RPMI8226 (cell line): ENCODE measurements at places on chromosomes 6 and 20.

- no peak for DNase-seq
Observed at GRCh38 chr6:5718231-5718947, 288.3 kb downstream of the NRN1 start.

DNA sequence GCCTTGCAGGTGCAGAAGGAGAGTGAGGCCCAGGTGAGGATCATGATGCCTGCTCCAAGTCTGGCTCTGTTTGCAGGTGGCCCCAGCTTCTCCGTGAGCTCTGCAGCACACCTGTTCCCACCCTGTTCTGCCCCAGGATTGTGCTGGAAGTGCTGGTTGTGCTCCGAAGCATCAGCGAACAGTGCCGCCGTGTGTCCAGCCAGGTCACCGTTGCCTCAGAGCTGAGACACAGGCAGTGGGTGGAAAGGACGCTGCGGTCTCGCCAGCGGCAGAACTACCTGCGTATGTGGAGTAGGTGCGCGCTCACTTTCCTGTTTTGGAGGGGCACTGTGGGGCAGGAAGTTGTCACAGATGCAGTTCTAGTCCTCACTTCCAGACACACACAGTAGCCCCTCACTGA lies 25.0 kb downstream of the ERMARD start:
- DNase-seq = no peak

DNA sequence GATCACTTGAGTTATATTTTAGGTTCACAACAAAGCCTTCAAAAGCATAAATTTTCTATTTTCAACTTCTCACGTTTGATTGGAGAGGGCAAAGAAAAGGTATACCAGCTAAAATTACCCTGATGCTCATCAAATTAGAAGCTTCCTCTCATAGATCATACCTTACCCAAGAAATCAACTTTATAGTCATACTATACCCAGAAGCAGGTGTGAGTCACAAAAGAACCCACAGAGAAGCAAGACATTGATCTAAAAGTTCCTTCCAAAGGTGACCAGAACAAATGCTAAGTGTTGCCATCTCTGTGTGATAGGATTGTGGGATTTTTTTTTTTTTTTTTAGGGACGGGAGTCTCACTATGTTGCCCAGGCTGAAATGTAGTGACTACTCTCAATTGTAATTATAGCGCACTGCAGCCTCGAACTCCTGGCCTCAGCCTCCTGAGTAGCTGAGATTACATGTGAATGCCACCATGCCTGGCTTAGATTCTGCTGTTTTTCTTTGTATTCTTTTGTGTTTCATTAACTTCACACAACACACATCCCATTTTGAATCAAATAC lies 3.3 kb downstream of the EIF2S2 start:
- DNase-seq = no peak

DNA sequence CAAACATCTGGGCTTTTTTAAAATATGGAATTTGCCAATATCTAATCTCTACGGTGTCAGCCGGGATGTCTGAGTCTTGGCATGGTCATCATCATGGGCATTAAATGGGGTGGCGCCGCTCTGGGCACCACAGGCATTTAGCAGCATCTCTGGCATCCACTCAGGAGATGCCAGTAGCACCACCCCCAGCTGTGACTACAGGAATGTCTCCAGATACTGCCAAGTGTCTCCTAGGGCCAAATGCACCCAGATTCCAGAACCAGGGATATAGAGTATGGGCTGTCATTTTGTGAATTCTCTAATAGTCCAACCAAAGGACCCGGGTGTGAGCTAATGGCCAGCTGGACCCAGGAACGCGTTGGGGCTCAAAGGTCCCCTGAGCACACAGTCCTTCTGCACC lies 361.0 kb downstream of the TAF4 start:
- DNase-seq = no peak

GRCh38 chr6:14312587-14312986 lies 195.0 kb downstream of the CD83 start:
- no peak for DNase-seq
